ENCODE measurements at places on chromosomes 4 and X.

DNA sequence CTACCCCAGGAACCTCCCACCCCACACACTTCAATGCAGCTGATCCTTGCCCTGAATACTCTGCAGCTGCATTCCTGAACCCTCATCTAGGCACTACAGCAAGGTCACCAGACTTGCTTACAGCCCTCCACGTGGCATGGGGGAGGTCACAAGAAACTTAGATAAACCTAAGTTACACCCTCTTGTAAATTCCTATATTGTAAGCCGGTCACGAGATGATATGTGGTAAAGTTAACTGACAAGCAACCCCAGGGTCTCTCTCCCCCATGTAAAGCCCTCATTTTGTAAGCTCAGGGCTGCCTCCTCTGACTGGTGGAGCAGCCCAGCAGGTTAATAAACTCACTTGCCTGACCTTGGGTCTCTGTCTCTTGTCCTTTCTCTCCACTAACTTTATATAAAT lies 570.7 kb downstream of the PCDH7 start:
- no peak for DNase-seq

GRCh38 chr4:73740353-73740778 lies at the start of gene CXCL8:
Gene CXCL8 (plus strand): TSS chr4:73740569. CDS start chr4:73740659, 90 bp downstream.
- peak; percentile 87 for DNase-seq

GRCh38 chr4:68904786-68905185 lies 46.8 kb downstream of the UGT2A3 start:
- peak; percentile 46 for DNase-seq

- no peak for DNase-seq
These were observed 64.0 kb downstream of the KCNIP4 start for GRCh38 chr4:21884615-21885014.

- no peak for DNase-seq
These were observed 51.4 kb downstream of the ATOH1 start for GRCh38 chr4:93879919-93880318.

- DNase-seq = no peak
These were observed 4.5 kb downstream of the VEGFC start for GRCh38 chr4:176788248-176788647.

DNA sequence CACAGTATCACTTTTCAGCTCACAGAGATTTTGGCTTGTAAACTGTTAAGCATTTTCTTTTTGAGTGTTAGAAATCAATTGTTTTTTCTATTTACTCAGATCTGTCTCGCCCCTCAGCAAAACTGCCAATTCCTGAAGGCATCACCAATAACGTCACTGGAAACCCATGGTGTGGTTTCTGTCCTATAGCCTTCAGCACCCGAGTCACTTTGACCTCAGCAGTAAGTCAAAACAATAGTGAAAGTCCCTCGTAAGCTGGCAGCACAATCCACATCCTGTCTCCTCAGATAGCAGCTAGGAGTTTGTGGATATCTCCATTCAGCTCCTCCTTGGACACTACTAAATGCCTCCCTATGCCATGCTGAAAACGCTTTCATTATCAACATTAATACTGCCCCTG lies 1787.4 kb upstream of the ADGRL3 start:
- no peak for DNase-seq

GRCh38 chr4:67853336-67853735 lies 30.5 kb downstream of the TMPRSS11D start:
- no peak for DNase-seq

Measured in colonic mucosa (tissue), 4 donors.